ENCODE measurements at places on chromosomes 1 and 21.

DNA sequence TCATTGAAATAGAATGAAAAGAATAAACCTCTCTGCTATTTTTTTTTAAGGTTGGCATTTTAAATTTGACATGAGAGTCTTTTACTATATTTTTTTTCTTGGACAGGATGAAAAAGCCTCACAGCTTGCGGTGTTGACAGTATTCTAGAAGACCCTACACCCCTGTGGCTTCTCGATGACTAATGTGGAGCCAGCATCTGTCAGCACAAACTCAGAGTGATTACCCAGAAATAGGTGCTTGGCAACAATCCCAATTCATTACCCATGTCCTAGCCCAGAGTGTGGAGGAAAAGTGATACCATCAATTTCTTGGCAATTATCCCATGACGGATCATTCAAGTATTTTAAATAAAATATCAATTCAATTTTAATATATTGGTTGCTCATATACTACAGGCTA is 186.8 kb upstream of the MAP1LC3C start:
- DNase-seq, result no peak

DNA sequence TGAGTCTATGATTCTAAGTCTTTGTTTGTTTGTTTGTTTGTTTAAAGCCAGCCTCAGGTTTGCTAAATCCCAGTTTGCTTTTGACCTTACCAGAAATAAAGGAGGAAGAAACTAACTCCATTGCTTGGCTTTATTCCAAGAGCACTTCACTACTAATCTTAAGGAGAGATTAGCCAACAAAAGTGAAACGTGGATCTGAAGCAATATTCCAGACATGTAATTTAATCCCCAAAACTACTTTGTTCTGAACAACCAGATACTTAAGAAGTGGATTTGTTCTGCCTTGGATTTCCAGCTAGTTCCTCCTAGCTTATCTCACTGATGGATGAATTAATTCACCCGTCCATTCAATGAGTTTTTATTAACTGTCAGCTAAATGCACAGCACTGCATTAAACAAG is 15.9 kb upstream of the CEP350 start:
- no peak for DNase-seq

- DNase-seq, result no peak
Measured at GRCh38 chr1:234111458-234112142, 207.1 kb downstream of the SLC35F3 start.

DNA sequence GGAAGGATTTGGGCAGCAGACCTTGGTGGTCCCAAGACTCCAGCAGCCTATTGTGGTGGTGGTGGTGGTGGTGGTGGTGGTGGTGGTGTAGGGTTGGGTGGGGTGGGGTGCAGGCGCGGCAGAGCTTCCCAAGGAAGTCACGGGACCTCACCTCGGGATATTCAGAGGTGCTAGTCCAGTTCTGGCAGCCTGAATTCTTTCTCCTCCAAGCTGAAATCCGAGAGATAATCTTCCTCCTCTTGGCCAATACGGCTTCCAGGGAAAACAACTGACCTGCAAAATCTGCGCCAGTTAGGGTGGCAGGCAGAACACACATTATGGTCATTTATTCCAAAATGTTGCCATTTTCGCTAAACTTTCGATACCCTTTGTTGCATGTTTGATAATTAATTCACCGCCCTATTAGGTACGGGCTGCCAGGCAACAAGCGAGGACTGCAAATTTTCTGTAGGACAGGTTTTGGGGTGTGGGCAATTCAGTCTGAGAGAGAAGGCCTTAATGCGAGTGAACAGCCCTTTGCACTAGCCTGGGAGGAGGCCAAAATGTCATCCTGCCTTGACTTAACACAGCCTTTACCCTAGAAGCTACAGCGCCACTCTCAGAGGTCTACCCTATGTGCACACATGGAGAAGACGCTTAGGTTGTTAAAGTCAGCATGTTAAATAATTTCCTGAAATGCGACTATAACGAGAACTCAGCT is 33.2 kb upstream of the BSDC1 start:
- DNase-seq, result no peak

GRCh38 chr21:20998456-20998789 is 214 bp downstream of the NCAM2 start:
- DNase-seq, result no peak

GRCh38 chr1:55089683-55090082 is 50.3 kb downstream of the PCSK9 start:
- no peak for DNase-seq

GRCh38 chr1:18549106-18549505 is 68.4 kb downstream of the KLHDC7A start:
- no peak for DNase-seq

- DNase-seq, result no peak
Measured at GRCh38 chr1:243564814-243565213, 285.2 kb downstream of the AKT3 start.

- DNase-seq, result no peak
Measured at GRCh38 chr1:223331929-223332328, 32.0 kb downstream of the SUSD4 start.
